ENCODE measurements at places on chromosomes 4 and X. TPM values are rescaled to one million over a fixed set of nuclear protein-coding genes. Genes with fewer than 3 reads are reported as not detected.

DNA sequence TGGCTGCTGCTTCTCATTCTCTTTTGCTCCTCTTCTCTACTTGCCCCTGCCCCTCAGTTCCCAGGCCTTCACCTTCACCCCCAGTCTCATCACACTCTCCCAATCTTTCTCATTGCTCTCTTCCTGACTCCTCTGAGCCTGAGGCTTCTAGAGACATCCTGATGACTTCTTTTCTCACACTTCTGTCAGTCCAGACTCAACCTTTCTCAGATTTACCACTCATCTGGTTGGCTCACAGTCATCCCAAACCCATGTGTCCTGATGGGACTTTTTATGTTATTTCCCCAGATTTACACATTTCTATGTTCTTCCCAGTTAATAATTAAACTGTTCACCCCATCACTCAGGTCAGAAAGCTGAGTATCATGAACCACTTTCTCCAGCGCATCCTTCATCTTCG is 68.0 kb downstream of the TMA16 start:
- H3K36me3 ChIP-seq: no peaks in the 10 kb centered on the region
- no peaks in the 10 kb centered on the region for H3K27me3 ChIP-seq
- H3K27ac ChIP-seq: no peak overlapping the region
- H3K4me1 ChIP-seq: no peaks in the 10 kb centered on the region
- DNase-seq: no peak

The NPY2R gene
- 0.22 TPM for total RNA-seq

The NUDT11 gene
- total RNA-seq: 2.3 TPM

The MAGEB1 gene
- not detected for total RNA-seq
